Activated CD4-positive, CD25-positive, alpha-beta regulatory T cell treated with anti-CD3 and anti-CD28 coated beads, Interleukin-2, amount 50 U/mL, for 24 hours (primary cell): ENCODE measurements at places on chromosomes 2 and 18.

- peak; percentile 33 for ATAC-seq
Observed at GRCh38 chr18:47100212-47100831, 50.0 kb downstream of the HDHD2 start.

- ATAC-seq = no peak
Observed at GRCh38 chr2:37544591-37545031, 126.8 kb downstream of the CDC42EP3 start.

GRCh38 chr2:218607436-218608115 lies at the start of gene PLCD4:
TSS of gene PLCD4 (plus strand) at chr2:218607899. CDS start at chr2:218615740, 7,841 bp downstream.
- ATAC-seq = no peak

DNA sequence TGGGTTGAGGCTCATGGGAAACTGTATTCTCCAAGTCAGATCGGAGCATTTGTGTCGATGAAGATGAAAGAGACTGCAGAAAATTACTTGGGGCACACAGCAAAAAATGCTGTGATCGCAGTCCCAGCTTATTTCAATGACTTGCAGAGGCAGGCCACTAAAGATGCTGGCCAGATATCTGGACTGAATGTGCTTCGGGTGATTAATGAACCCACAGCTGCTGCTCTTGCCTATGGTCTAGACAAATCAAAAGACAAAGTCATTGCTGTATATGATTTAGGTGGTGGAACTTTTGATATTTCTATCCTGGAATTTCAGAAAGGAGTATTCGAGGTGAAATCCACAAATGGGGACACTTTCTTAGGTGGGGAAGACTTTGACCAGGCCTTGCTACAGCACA lies 336.6 kb downstream of the PAX3 start:
- no peak for ATAC-seq

- no peak for ATAC-seq
Observed at GRCh38 chr2:85753525-85754312, at the start of gene ATOH8. TSS of gene ATOH8 (plus strand) at chr2:85753991. CDS start at chr2:85754190, 199 bp downstream.

GRCh38 chr2:105129722-105130232 lies 91.9 kb downstream of the MRPS9 start:
- no peak for ATAC-seq

DNA sequence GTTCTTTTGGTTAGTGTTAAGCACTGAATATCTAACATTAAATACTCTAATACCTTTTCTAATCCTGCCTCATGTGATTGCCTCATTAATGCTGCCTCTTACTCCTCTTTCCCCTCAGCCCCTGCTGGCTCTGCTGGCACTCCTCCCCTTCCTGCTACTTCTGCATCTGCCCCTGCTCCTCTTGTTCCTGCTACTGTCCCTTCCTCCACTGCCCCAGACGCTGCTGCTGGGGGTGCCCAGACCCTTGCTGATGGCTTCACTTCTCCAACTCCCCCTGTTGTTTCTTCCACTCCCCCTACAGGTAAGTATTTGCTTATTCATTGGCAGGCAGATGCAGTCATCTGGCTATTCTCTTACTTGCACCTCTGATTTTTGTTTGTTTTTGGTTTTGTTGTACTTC lies 68.5 kb downstream of the ABI2 start:
- ATAC-seq = no peak

- ATAC-seq = no peak
Observed at GRCh38 chr2:33498291-33498956, 22.0 kb downstream of the RASGRP3 start.

- no peak for ATAC-seq
Observed at GRCh38 chr2:240226672-240227537, 86.4 kb upstream of the OTOS start.

DNA sequence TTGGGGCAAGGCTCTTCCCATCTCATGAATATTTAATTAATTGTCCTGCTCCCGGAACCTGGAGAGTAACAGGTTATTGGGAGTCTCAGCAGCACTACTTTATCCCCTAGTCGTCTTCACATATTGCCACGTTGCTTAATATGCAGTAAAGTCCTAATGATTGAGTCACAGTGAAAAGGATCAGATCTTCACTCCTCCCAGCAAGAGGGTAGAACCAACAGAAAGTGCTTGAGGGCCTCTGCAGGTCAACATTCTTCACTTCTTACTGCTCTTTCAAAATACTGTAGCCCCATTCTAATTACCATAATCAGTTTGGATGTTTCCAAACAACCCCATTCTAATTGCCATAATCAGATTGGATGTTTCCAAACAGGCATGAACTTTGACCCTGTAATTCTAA lies 801.0 kb downstream of the LRRTM4 start:
- no peak for ATAC-seq

DNA sequence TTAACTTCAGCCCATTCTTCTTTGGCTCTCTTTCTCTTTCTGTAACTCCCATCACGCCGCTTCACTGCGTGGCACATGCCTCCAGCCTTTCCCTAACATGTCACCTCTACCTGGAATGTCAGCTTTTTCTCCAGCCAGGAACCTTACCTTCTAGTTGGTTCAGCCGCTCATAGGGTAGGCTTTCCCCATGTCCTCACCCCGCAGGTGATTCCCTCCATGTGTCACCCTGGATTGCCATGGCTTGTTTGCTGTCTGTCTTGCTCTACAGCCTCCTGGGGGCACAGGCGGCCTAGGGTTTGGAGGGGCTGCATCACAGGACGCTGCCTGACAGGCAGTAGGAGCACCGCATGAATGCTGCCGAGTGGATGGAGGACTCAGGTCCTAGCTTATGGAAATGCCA lies 39.2 kb downstream of the ARHGEF4 start:
- ATAC-seq = no peak

DNA sequence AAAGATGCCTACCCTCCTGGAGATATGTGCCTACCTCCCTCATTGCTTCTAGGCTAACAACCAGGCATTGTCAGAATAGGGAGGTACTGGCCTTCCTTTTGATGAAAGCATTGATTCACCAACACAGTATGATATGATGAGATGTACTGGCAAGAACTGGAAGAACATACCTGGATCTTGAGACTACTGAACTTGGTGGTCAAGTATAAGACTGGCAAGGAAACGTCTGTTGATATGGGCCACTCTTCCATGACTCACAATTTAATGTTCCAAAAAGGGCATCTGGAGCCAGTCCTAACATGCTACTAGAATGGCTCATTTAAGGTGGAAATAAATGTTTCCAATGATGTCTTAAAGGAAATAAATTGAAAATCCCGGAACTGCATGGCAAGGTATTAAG lies 18.1 kb downstream of the DTNB start:
- ATAC-seq = no peak

GRCh38 chr18:47689371-47689770 lies 241.1 kb downstream of the SMAD2 start:
- no peak for ATAC-seq

GRCh38 chr2:29323961-29324360 lies 208.7 kb downstream of the CLIP4 start:
- ATAC-seq = no peak

GRCh38 chr2:122422384-122422991 lies 667.0 kb downstream of the TSN start:
- no peak for ATAC-seq

- ATAC-seq = no peak
Observed at GRCh38 chr2:72128843-72129227, 18.8 kb downstream of the CYP26B1 start.

GRCh38 chr2:45380131-45380836 lies 230.8 kb downstream of the SRBD1 start:
- no peak for ATAC-seq

- ATAC-seq = no peak
Observed at GRCh38 chr2:198376677-198377076, 572.3 kb downstream of the PLCL1 start.
